ENCODE measurements at places on chromosomes 7 and 10. TPM values are rescaled to one million over a fixed set of nuclear protein-coding genes. Genes with fewer than 3 reads are reported as not detected.

The ZNF487 gene
- 2.8 TPM for total RNA-seq

The TM9SF3 gene
- 94.8 TPM for total RNA-seq

The UCN3 gene
- not detected for total RNA-seq

The MMP21 gene
- 0.30 TPM for total RNA-seq

The ADRA2A gene
- total RNA-seq: 2.9 TPM

The ZMIZ2 gene
- total RNA-seq: 8.3 TPM

The PDZD8 gene
- total RNA-seq: 10.8 TPM

The LEP gene
- 0.94 TPM for total RNA-seq

The LIPK gene
- total RNA-seq: not detected

The GRID2IP gene
- not detected for total RNA-seq

The CRYGN gene
- total RNA-seq: not detected

The MNX1 gene
- not detected for total RNA-seq

The SORBS1 gene
- 0.23 TPM for total RNA-seq

The VIPR2 gene
- not detected for total RNA-seq

The TBX20 gene
- total RNA-seq: 13.5 TPM

The WDFY4 gene
- not detected for total RNA-seq

The FEZF1 gene
- not detected for total RNA-seq

The SPDYE8 gene
- not detected for total RNA-seq

The TLL2 gene
- 0.08 TPM for total RNA-seq

The TLX1 gene
- total RNA-seq: not detected

The PKD1L1 gene
- total RNA-seq: under 0.01 TPM

The PTF1A gene
- not detected for total RNA-seq

The MCM10 gene
- 0.35 TPM for total RNA-seq

The MRPL43 gene
- 82.1 TPM for total RNA-seq

The TUBAL3 gene
- not detected for total RNA-seq
